ENCODE measurements at places on chromosomes 11 and 22.

DNA sequence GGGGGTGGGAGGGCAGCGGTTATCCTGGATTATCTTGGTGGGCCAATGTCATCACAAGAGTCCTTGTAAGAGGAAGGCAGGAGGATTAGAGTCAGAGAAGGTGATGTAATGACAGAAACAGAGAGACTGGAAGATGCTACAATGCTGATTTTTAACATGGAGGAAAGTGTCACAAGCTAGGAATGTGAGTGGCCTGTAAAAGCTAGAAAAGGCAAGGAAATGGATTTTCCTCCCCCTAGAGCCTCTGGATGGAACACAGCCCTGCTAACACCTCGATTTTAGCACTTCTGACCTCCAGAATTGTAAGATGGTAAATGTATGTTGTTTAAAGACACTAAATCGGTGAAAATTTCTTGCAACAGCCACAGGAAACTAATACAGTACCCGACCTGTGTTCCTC lies 109.3 kb downstream of the MN1 start:
- no peak for DNase-seq

- no peak for DNase-seq
Measured at GRCh38 chr11:1339066-1339675, 29.7 kb upstream of the TOLLIP start.

- no peak for DNase-seq
Measured at GRCh38 chr11:108958368-108959104, 293.7 kb downstream of the DDX10 start.

- no peak for DNase-seq
Measured at GRCh38 chr22:16969508-16970327, 38.3 kb downstream of the GAB4 start.
